MG63 (cell line): ENCODE measurements at places on chromosomes 13 and 19. TPM values are rescaled to one million over a fixed set of nuclear protein-coding genes. Genes with fewer than 3 reads are reported as not detected.

The BEST2 gene
- total RNA-seq, result 0.30 TPM in 1 of 2 replicates, not detected in the other

The ZNF418 gene
- total RNA-seq, result not detected in 2 replicates

The LRRC8E gene
- 11.9 and 20.1 TPM in 2 replicates for total RNA-seq

The CYP4F2 gene
- not detected in 2 replicates for total RNA-seq

The ZNF491 gene
- not detected in 2 replicates for total RNA-seq

The USE1 gene
- 63.4 and 77.0 TPM in 2 replicates for total RNA-seq

The OSCAR gene
- not detected in 2 replicates for total RNA-seq

The FAM216B gene
- total RNA-seq, result not detected in 2 replicates

The IZUMO2 gene
- total RNA-seq, result not detected in 2 replicates

The CCDC169 gene
- 0.07 and 0.47 TPM in 2 replicates for total RNA-seq

The COMP gene
- 0.30 and 0.66 TPM in 2 replicates for total RNA-seq

The IRF3 gene
- 64.1 and 104 TPM in 2 replicates for total RNA-seq

The RXFP2 gene
- 1.9 and 6.6 TPM in 2 replicates for total RNA-seq

The MUC16 gene
- not detected in 2 replicates for total RNA-seq

The PEAK3 gene
- not detected in 2 replicates for total RNA-seq

The CXCL17 gene
- not detected in 2 replicates for total RNA-seq

The CASP14 gene
- total RNA-seq, result not detected in 2 replicates

The DOCK9 gene
- 1.7 and 2.1 TPM in 2 replicates for total RNA-seq

The CCDC8 gene
- total RNA-seq, result 11.6 and 15.9 TPM in 2 replicates

The SULT2B1 gene
- 0.49 TPM in 1 of 2 replicates, not detected in the other for total RNA-seq

The SAFB gene
- total RNA-seq, result 22.8 and 33.0 TPM in 2 replicates

The ZGLP1 gene
- 0.43 TPM in 1 of 2 replicates, not detected in the other for total RNA-seq

The MYH14 gene
- 2.1 TPM in 1 of 2 replicates, not detected in the other for total RNA-seq

The PRKCG gene
- total RNA-seq, result not detected in 2 replicates

The TMPRSS9 gene
- total RNA-seq, result not detected in 2 replicates

The ANGPTL8 gene
- total RNA-seq, result not detected in 2 replicates

The RGCC gene
- 1.7 TPM in 1 of 2 replicates, not detected in the other for total RNA-seq

The CYP4F11 gene
- not detected in 2 replicates for total RNA-seq

The SLC10A2 gene
- total RNA-seq, result not detected in 2 replicates

The CEACAM16 gene
- total RNA-seq, result 0.92 TPM in 1 of 2 replicates, not detected in the other

The HIF3A gene
- total RNA-seq, result not detected in 2 replicates

The KLF1 gene
- total RNA-seq, result not detected in 2 replicates

The IFNL1 gene
- total RNA-seq, result not detected in 2 replicates

The FFAR3 gene
- total RNA-seq, result not detected in 2 replicates

The PALM gene
- 9.3 and 10.5 TPM in 2 replicates for total RNA-seq

The ZNF738 gene
- total RNA-seq, result 6.4 and 17.9 TPM in 2 replicates
